ENCODE measurements at places on chromosomes 12 and 14. TPM values are rescaled to one million over a fixed set of nuclear protein-coding genes. Genes with fewer than 3 reads are reported as not detected.

The NEUROD4 gene
- polyA plus RNA-seq: not detected

The KRT86 gene
- not detected for polyA plus RNA-seq

The PIWIL1 gene
- polyA plus RNA-seq: not detected

The CCND2 gene
- polyA plus RNA-seq: 37.6 TPM

The PNN gene
- 25.4 TPM for polyA plus RNA-seq

The TAS2R43 gene
- not detected for polyA plus RNA-seq

The OGFOD2 gene
- 9.4 TPM for polyA plus RNA-seq

The MFAP5 gene
- 78.7 TPM for polyA plus RNA-seq

The PZP gene
- 0.56 TPM for polyA plus RNA-seq

The CCDC196 gene
- not detected for polyA plus RNA-seq

The TRMT5 gene
- 6.0 TPM for polyA plus RNA-seq

The SLC24A4 gene
- 0.05 TPM for polyA plus RNA-seq

The TTLL5 gene
- polyA plus RNA-seq: 6.3 TPM

The HOXC12 gene
- not detected for polyA plus RNA-seq

The ARMH4 gene
- 1.9 TPM for polyA plus RNA-seq

The REP15 gene
- 0.30 TPM for polyA plus RNA-seq

The FGF6 gene
- not detected for polyA plus RNA-seq

The ADCY4 gene
- 56.4 TPM for polyA plus RNA-seq

The SSTR1 gene
- polyA plus RNA-seq: 1.2 TPM

The KRT2 gene
- polyA plus RNA-seq: not detected

The CCNT1 gene
- polyA plus RNA-seq: 5.4 TPM

Measured in adipose tissue (tissue), 3 donors.